ENCODE measurements at places on chromosomes 16 and 17. TPM values are rescaled to one million over a fixed set of nuclear protein-coding genes. Genes with fewer than 3 reads are reported as not detected.
A peak's percentile ranks its signal among the peaks of the same experiment; 100 is the strongest.

DNA sequence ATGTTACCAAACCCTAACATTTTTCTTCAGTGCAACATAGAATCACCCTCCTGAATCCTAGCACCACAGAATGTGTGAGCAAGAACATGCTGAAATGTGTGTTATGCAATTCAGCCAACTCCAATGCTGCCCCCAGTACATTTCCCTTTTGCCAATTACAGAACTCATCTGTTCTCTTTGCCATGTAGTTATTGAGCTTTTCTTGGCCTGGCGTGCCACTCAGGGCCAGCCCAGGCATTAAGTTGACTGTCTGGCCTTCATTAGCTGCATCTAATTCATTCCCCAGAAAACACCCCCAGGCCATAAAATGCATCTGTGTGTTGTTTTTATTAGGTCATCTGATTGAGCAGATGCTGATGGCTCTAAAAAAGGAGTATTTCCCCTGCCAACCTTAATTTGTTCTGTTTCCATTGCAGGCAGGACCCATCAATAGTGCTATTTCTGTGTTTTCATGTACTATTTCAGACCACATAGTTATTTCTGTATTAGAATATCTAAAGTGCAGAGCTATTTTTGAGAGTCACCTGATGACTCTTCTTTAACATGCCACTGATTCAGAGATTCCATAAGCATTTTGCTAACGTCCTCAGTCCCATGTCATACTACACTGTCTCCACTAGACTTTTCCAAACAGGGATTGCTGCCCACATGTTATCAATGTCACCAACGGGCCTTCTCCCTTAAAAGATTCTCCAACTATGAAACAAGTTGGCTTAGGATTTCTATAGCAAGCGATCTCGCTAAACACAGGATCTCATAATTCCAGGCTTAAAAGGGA lies 969.7 kb downstream of the CDH11 start:
- no peaks in the 10 kb centered on the region for H3K36me3 ChIP-seq
- DNase-seq, result peak; percentile 5
- H3K27me3 ChIP-seq, result no peaks in the 10 kb centered on the region
- no peak overlapping the region for H3K27ac ChIP-seq
- H3K4me3 ChIP-seq, result no peak overlapping the region

DNA sequence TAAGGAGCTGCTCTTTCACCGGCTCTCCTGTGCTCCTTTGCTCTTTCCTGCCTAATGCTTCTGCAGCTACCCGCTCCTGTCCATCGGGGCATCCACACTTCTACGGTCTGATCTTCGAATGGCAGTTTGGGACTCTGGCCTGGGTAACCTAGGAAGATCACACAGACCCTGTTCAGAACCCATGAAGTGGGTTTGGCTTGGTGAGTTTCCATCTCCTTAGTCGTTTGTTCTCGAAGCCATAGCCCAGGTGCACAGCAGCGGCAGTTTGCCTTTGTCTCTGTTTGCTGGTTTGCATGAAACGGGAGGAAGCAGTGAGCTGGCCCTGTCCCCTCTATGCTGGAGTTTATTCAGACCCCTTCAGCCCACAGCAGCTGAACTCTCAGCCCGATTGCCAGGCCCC lies 29.0 kb downstream of the PSMD7 start:
- H3K36me3 ChIP-seq, result peaks cover 22% of the 10 kb centered on the region
- no peak overlapping the region for H3K4me3 ChIP-seq
- H3K4me1 ChIP-seq, result no peaks in the 10 kb centered on the region
- no peak overlapping the region for H3K27ac ChIP-seq
- no peaks in the 10 kb centered on the region for H3K27me3 ChIP-seq

DNA sequence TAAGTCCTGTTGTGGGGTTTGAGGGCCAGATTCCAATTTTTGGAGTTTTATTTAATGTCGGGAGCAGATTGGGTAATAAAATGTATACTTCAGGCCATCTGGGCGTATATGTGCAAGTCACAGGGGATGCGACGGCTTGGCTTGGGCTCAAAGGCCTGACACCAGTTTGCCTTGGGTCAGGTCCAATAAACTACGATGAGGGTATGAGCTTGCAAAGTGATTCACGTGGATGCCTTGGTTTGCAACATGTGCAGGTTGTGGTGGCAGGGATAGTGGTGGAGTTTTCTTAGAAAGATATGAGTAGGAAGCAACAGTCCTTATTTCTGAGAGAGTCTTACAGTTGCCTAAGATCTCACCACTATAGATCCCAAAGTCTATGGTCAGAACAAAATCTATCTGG lies 157.0 kb upstream of the CDH11 start:
- DNase-seq, result no peak
- peaks cover 7% of the 10 kb centered on the region for H3K4me1 ChIP-seq
- no peak overlapping the region for H3K27ac ChIP-seq
- H3K4me3 ChIP-seq, result no peak overlapping the region

GRCh38 chr17:76241204-76241538 lies 878 bp upstream of the RNF157 start:
- no peak for DNase-seq
- no peak overlapping the region for H3K27ac ChIP-seq
- peaks cover 66% of the 10 kb centered on the region for H3K27me3 ChIP-seq
- H3K36me3 ChIP-seq, result no peaks in the 10 kb centered on the region

- no peaks in the 10 kb centered on the region for H3K4me1 ChIP-seq
- no peaks in the 10 kb centered on the region for H3K27me3 ChIP-seq
- DNase-seq, result no peak
Measured at GRCh38 chr16:26363581-26363980, 671.8 kb downstream of the HS3ST4 start.

GRCh38 chr16:49345829-49346228 lies 27.8 kb upstream of the C16orf78 start:
- H3K27me3 ChIP-seq, result no peaks in the 10 kb centered on the region
- H3K36me3 ChIP-seq, result no peaks in the 10 kb centered on the region
- H3K4me3 ChIP-seq, result no peak overlapping the region
- H3K27ac ChIP-seq, result no peak overlapping the region
- DNase-seq, result no peak

GRCh38 chr16:87418644-87419043 lies 26.5 kb downstream of the MAP1LC3B start:
- DNase-seq, result no peak
- no peak overlapping the region for H3K4me3 ChIP-seq
- H3K27ac ChIP-seq, result no peak overlapping the region
- no peaks in the 10 kb centered on the region for H3K27me3 ChIP-seq
- H3K4me1 ChIP-seq, result no peaks in the 10 kb centered on the region

DNA sequence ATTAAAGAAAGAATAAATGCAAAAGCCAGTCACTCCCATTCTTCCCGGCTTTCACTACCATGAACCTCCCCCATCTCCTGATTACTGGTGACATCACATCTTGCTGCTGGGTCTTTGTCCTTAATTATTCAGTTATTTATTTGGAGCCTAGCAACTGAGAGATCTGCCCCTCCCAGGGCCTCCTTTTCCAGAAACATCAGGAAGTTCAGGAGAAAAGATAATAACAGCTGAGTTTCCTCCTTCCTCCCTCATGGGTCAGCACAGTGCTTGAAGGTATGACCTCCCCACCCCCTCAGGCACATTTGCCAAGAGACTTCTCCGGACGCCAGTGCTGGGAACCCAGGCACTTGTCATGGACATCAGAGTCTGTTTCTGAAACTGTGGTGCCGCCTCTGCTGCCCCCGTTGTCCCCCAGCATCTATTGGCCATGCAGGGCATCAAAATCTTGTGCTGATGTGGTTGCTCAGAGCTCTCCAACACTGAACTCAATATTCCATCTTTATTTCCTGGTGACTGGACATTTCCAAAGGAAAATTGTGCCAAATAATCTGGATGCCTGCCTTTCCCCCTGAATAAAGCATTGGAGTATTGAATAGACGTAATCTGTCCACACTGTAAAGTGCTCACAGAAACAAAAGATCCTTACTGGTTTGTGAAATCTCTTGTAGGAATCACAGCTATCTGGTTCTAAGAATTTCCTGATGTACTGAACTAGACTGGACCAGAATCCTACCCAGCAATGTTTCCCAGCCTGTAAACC lies 71.8 kb downstream of the ZNF18 start:
- H3K36me3 ChIP-seq, result no peaks in the 10 kb centered on the region
- H3K4me1 ChIP-seq, result no peaks in the 10 kb centered on the region
- H3K27me3 ChIP-seq, result no peaks in the 10 kb centered on the region
- H3K27ac ChIP-seq, result no peak overlapping the region
- H3K4me3 ChIP-seq, result no peak overlapping the region

DNA sequence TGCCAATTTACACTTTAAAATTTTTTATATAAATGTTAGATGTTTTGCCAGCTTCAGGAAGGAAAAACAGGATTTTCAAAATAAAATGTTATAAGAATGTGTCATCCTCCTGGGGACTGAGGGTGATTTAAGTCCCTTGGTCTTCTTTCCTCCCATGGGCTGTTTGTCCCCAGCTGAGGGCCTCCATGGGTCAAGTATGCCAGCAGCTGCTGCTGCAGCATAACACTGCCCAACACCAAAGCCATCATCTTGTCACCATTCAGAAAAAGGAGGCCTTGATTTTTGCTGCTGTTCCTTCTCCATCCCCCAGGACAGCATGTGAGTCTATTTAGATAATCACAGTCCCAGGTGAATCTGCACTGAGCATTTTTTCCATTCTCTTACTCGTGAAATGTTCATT lies 188.5 kb downstream of the LGALS9B start:
- no peaks in the 10 kb centered on the region for H3K27me3 ChIP-seq
- peaks cover 9% of the 10 kb centered on the region for H3K4me1 ChIP-seq
- no peaks in the 10 kb centered on the region for H3K36me3 ChIP-seq
- H3K27ac ChIP-seq, result no peak overlapping the region
- no peak for DNase-seq
- H3K4me3 ChIP-seq, result no peak overlapping the region

DNA sequence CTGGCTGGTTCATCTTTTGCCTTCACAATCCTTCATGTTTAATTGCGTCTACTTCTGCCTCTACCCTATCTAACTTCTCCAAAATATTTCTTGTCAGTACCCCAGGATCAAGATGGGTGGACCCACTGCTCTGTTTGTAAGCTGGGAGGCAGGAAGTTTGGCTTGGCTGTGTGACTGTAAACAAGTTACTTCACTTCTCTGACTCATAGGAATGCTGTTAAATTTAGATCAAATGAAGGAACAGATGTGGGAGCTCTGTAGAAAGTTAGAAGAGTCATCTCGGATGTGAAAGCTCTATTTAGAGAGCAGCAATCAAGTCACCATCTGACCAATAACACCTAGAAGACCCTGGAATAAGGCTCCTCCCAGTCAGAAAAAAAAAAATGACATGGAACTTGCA lies 55.2 kb upstream of the MRTFB start:
- peaks cover 32% of the 10 kb centered on the region for H3K4me1 ChIP-seq
- no peak overlapping the region for H3K4me3 ChIP-seq
- H3K27me3 ChIP-seq, result no peaks in the 10 kb centered on the region
- H3K36me3 ChIP-seq, result no peaks in the 10 kb centered on the region

- no peaks in the 10 kb centered on the region for H3K4me1 ChIP-seq
- H3K36me3 ChIP-seq, result peaks cover 4% of the 10 kb centered on the region
- H3K27me3 ChIP-seq, result no peaks in the 10 kb centered on the region
Measured at GRCh38 chr16:85195271-85195647, 83.0 kb upstream of the CIBAR2 start.

GRCh38 chr17:16988749-16989229 lies 16.9 kb upstream of the TNFRSF13B start:
- no peaks in the 10 kb centered on the region for H3K36me3 ChIP-seq
- DNase-seq, result no peak
- peaks cover 14% of the 10 kb centered on the region for H3K4me1 ChIP-seq
- H3K27me3 ChIP-seq, result peaks cover 5% of the 10 kb centered on the region
- H3K27ac ChIP-seq, result peak overlapping the region; percentile 7
- H3K4me3 ChIP-seq, result no peak overlapping the region

GRCh38 chr16:57976331-57976796 lies 5.4 kb upstream of the CNGB1 start:
- H3K4me3 ChIP-seq, result no peak overlapping the region
- no peaks in the 10 kb centered on the region for H3K36me3 ChIP-seq
- no peak overlapping the region for H3K27ac ChIP-seq
- peak; percentile 62 for DNase-seq
- peaks cover 11% of the 10 kb centered on the region for H3K27me3 ChIP-seq

GRCh38 chr17:42116705-42117396 lies 4.3 kb downstream of the KAT2A start:
- peak; percentile 98 for DNase-seq
- no peaks in the 10 kb centered on the region for H3K27me3 ChIP-seq
- H3K27ac ChIP-seq, result no peak overlapping the region

GRCh38 chr16:89273741-89274472 lies 56.4 kb downstream of the ZNF778 start:
- H3K36me3 ChIP-seq, result peaks cover 53% of the 10 kb centered on the region
- H3K27me3 ChIP-seq, result no peaks in the 10 kb centered on the region
- H3K4me1 ChIP-seq, result peaks cover 12% of the 10 kb centered on the region
- DNase-seq, result peak; percentile 82
- no peak overlapping the region for H3K27ac ChIP-seq

- H3K4me3 ChIP-seq, result peak overlapping the region; percentile 84
- H3K27me3 ChIP-seq, result no peaks in the 10 kb centered on the region
- DNase-seq, result peak; percentile 94
Measured at GRCh38 chr17:1561420-1562175, 994 bp downstream of the PITPNA start.

HID1 gene
- not detected for total RNA-seq

MILR1 gene
- total RNA-seq, result 12.3 TPM

NPW gene
- total RNA-seq, result not detected

RHBDL3 gene
- total RNA-seq, result under 0.01 TPM

ZNF778 gene
- total RNA-seq, result 8.7 TPM

BRIP1 gene
- total RNA-seq, result 5.9 TPM

SOX15 gene
- total RNA-seq, result 0.72 TPM

CCDC78 gene
- total RNA-seq, result 2.2 TPM

CCL13 gene
- not detected for total RNA-seq
